ENCODE measurements at places on chromosomes 3 and 15.

- DNase-seq: no peak
These were observed 71.3 kb downstream of the NUP210 start for GRCh38 chr3:13348661-13349396.

DNA sequence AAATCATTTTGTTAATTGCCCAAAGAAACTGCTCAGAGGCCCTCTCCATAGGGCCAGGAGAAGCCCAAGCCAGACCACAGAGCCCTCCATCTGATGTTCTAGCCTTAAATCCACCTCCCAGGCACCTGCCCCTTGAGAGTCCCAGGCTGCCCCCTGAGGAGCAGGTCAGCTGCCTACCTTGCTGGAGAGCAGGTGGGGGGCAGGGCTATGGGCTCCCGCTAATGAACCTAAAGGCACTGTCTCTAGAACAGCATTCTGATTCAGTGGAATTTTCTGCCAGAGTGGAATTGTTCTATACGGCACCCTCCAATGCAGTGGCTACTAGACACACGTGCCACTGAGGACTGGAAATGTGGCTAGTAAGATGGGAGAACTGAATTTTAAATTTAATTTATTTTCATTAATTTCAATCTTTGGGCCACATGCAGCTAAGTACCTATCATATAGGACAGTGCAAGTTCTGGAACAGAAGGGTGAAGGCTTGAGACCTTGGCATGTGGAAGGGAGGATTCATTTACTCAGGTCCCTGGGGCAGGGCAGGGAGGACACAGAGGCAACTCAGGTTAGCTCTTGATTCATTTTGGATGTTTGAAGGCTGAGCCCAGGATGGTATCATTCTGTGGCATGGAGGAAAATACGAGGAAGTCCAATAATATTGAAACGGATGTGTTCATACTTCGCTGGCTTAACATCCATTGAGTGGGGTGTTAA, 11.4 kb downstream of the AMOTL2 start:
- DNase-seq: no peak

- DNase-seq: no peak
These were observed 18.9 kb upstream of the SPTSSB start for GRCh38 chr3:161390200-161390599.

DNA sequence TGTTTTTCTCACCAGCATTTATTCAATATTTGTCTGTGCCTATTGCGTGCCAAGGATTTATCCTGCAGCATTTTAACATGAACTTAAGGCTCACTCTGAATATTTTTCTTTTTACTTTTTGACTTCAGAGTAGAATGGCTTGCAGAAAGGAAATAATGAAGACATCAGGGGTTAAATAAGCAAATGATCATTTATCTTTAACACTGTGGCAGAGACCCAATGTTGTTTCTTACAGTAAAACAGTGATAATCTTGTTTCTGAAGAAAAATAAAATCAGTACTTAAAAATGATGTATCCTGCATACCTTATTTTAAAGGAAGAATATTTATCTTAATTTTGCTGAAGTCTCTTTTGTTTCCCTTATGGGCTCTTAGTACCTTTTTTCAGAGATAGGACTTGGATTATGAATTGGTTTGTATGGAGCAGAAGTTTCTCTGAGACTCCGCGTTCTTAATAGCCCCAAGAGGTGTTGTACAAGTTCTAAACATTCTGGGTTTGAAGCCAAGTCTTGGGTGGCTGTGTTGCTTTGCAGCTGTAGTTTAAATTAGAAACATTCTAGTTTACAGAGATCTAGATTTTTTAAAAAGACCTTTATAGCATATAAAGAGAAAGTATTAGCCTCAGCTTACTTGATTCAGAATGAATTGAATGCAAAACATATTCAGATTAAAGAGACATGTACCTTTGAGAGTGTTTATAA, 40.5 kb downstream of the COL6A6 start:
- no peak for DNase-seq

DNA sequence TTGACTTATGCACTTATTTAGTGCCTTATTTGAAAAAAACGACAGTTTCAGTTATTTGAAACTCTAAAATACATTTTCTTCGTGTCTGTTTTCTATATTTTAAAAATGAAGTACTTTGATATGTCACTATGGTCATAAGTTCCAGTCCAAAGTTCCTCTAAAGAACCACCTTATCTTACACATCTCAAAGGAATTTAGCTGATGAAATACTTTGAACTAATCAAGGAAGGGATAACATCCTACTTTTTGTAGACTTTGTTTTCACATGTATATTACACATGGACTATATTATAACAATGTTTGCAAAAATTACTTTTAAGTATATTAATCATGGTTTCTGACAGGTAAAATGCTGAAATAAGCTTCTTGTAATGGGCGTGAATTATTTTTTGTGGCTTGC, 265.8 kb upstream of the ZNF717 start:
- DNase-seq: no peak

DNA sequence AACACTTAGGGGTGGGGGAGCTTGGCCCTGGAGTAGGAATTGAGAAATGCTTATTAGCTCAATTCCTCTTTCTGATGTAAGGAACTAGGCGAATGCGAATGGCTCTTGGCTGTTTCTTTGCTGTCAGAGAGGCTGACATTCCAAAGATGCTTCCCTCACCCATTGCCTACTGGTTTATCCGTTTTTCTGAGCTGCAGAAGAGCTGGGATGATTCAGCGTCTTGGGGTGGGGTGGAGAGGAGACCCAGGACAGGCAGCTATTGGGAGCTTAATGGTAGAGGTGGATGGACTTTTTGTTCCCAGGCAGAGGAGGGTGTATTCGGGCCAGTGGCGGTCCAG, 9.8 kb downstream of the PLEKHO2 start:
- no peak for DNase-seq

Measured in stimulated activated CD4-positive, alpha-beta T cell treated with anti-CD3 and anti-CD28 coated beads, Interleukin-4, amount 100 ng/mL, for 1 hour (primary cell).